ENCODE measurements at places on chromosomes 4 and X. TPM values are rescaled to one million over a fixed set of nuclear protein-coding genes. Genes with fewer than 3 reads are reported as not detected.
A peak's percentile ranks its signal among the peaks of the same experiment; 100 is the strongest.

Gene ALB
- 4.6 TPM for polyA plus RNA-seq

Gene ZNF275
- 22.0 TPM for polyA plus RNA-seq

DNA sequence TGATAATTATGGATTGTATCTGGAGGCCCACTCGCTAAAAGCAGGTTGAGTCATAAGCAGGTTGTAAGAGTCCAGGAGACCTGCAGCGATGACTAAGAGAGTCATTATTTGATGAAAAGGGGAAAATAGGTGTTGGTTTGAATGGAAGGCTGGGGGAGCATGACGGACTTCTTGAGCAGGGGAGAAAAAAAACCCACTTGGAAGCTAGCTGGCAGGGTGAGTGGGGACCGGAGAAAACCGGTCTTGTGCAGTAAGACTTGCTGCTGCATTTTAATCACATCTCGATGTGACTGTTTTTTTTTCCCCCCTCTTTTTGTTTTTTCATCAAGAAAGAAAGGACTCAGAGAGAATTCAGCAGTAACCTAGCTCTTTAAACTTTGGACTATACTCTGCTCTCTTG is 90.0 kb downstream of the IGSF1 start:
- DNase-seq: peak; percentile 20

DNA sequence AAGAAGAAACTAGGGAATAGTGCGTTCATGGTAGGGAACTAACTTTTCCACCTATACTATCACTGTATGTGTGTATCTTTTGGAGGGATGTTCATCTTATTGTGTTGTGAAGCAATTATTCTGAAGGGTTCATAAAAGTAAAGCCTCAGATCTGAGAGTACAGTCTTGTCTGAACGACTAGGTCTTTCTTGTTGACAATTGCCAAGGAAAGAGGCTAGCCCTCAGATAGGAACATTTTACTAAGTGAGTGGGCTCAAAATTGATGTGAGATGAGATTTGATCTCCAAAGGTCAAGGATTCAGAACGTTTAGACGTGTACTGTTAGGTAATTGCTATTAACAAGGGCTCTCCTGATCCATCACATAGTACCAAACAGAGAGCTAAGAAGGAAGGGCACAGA is 15.2 kb upstream of the CNOT6L start:
- DNase-seq: no peak

- DNase-seq: no peak
Observed at GRCh38 chr4:168565130-168565529, 68.3 kb downstream of the PALLD start.

DNA sequence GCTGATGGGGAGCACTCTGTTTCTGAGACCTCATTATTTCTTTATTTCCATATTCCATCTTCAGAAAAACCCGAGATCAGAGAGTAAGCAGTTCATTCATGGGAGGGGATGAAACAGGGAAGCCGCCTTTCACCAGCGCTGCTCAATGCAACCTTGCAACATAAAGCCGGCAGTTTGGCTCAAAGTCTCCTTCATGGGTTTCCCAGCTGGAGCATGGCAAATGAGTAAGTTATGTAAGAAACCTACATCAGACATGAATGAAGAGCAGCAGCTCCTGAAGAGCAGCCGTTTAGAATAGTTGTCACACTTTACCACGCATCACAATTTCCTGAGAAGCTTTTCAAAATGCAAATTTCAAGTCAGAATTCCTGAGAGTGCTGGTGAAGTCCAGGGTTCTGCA is 578.8 kb downstream of the FSTL5 start:
- no peak for DNase-seq

GRCh38 chrX:9604111-9604907 is 139.5 kb downstream of the TBL1X start:
- no peak for DNase-seq

DNA sequence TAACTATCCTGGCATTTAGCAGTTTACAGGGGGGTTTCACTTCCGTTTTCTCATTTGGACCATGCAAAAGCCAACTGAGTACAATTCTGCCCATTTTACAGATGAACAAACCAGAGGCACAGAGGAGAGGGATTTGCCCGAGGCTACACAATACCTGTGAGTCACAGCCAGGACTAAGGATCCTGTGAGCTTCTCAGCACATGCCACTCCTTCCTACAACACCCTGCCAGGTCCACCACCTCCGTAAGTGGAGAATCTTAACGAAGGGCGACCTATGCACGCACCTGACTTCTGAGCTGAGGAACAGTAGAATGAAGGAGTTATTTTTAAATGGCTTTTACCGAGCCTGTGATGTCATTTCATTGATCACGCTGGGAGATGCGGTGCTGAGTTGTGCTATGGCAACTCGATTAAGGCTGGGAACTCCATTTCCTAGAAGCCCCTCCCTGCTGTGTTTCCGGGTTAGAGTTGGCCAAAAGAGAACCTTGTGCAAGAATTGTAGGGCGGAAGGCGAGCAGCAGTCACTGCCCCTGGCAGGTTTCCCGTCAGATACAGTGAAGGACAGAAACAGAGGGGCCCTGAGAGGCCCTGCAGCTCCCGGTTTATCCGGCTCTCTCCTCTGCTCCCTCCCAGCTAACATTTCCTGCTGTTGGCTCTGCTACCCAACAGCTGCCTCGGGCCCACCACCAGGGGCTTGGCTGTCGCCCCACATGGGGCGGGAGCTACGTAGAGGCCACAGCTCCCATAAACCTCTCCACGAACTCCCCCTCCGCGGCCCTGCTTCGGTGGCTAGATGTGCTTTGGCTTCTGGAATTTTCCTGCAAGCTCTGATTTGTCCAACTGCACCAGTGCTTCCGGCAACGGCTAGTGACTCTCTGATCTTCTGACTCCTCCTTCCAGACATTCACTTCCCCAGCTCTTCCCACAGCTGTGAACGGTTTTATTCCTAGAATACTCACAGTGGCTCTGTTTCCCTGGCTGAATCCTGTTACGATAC is 75.1 kb upstream of the USP9X start:
- DNase-seq: peak; percentile 77

- DNase-seq: no peak
Observed at GRCh38 chr4:83413676-83414075, 41.9 kb downstream of the HELQ start.
